ENCODE measurements at places on chromosomes 3 and 15.

GRCh38 chr3:54857343-54857742 is 70.5 kb downstream of the LRTM1 start:
- no peak for DNase-seq

DNA sequence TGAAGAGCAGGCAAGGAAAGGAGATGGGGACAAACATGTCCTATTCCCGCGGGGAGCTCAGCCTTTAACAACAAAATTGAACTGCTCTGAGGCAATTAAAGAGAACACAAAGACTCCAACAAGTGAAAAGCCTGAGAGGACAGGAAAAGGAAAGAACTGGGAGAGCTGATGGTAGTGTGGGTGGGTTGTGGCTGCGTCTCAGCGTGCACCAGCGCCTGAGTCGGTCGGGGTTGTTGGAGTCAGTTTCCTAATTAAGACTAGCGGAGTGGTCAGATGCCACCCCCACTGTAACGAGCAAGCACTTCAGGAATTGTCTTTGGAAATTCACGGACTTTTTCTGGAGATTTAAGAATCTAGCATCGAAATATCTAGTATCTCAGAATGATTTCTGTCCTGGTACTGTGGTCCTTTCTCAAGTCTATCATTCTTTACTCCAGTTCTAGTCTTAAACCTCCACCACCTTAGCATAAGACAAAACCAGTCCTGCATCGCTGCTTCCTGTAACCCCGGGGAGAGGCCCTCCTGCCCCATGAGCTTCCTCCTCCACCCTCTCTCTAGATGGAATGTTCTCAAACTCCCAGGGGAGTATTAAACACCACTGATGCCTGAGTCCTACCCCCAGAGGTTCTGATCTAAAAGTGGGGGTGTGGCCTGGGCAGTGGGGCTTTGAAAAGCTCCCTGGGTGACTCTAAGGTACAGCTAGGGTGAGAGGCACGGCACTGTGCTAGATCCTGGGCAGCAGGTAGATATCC is 104.0 kb downstream of the CYP19A1 start:
- no peak for DNase-seq

GRCh38 chr3:124882816-124883747 is 4.1 kb downstream of the ITGB5 start:
- DNase-seq: no peak

DNA sequence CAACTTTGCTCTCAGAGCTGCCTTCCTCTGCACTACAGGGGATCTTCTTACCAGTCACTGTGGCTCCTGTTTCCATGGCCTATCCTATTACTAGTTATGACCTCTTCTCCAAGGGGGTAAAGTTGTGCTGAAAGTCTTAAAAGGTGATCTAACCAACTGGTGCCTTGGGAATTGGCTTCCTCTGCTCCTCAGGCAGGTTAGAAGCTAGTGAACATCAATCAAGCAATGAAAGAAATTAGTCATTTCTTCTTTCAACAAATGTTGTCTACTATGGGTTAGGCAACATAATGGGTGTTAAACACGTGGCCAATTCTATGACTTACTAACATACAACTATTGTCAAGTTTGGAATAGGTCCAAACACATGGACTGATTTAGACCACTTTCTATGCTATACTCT is 571.4 kb upstream of the NAALADL2 start:
- DNase-seq: no peak

DNA sequence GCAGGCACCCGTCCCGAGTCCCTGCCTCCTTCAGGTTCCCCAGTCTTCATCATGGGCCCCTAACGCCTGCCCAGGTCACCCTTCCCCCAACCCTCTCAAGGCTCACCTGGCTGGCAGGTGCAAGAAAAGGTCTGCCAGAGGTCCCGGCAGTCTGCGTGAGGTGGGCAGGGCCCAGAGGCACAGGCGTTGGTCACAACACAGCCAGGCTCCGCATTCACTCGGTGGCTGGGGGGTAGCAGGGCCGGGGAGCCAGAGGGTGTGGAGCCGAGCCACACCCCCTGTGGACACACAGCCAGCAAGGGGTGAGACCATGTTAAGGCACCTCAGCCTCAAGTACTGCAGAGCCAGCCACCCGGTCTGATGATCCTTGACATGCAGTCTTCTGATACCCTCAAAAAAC is 10.9 kb downstream of the CELSR3 start:
- no peak for DNase-seq

GRCh38 chr15:63109920-63110319 is 11.7 kb upstream of the LACTB start:
- no peak for DNase-seq

DNA sequence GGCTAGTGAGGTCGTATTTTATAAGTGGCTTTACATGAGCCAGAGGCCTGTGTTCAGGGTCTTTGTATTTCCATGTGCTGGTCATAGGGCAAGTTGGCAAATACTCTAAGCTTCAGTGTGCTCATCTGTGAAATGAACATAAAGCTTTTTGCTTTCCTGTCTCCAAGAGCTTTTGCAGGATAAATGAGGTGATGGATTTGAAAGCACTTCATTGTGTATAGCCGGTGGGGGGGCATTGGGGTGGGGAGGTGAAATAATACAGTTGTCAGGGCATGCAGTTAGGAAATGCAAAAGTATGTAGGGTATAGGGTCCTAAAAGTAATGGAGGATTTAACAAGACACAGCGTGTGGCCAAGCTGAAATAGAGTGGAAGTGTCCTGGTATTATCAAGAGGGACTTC is 67.7 kb downstream of the ARNT2 start:
- no peak for DNase-seq

- no peak for DNase-seq
These were observed 295.9 kb upstream of the RGMA start for GRCh38 chr15:93384886-93385285.

Measured in stimulated activated CD4-positive, alpha-beta T cell treated with anti-CD3 and anti-CD28 coated beads, Interleukin-1b, Interleukin-23, amount 100 ng/mL, for 48 hours (primary cell).